ENCODE measurements at places on chromosomes 1 and 21. TPM values are rescaled to one million over a fixed set of nuclear protein-coding genes. Genes with fewer than 3 reads are reported as not detected.

C1orf216 gene
- 8.8 TPM for polyA plus RNA-seq

ENO1 gene
- 831 TPM for polyA plus RNA-seq

APOBEC4 gene
- not detected for polyA plus RNA-seq

FCN3 gene
- polyA plus RNA-seq, result 2.6 TPM

HSPG2 gene
- polyA plus RNA-seq, result 192 TPM

THEM5 gene
- 0.70 TPM for polyA plus RNA-seq

PLA2G2A gene
- polyA plus RNA-seq, result not detected

PTPN7 gene
- polyA plus RNA-seq, result 0.98 TPM

EFNA4 gene
- polyA plus RNA-seq, result 21.4 TPM

DNA sequence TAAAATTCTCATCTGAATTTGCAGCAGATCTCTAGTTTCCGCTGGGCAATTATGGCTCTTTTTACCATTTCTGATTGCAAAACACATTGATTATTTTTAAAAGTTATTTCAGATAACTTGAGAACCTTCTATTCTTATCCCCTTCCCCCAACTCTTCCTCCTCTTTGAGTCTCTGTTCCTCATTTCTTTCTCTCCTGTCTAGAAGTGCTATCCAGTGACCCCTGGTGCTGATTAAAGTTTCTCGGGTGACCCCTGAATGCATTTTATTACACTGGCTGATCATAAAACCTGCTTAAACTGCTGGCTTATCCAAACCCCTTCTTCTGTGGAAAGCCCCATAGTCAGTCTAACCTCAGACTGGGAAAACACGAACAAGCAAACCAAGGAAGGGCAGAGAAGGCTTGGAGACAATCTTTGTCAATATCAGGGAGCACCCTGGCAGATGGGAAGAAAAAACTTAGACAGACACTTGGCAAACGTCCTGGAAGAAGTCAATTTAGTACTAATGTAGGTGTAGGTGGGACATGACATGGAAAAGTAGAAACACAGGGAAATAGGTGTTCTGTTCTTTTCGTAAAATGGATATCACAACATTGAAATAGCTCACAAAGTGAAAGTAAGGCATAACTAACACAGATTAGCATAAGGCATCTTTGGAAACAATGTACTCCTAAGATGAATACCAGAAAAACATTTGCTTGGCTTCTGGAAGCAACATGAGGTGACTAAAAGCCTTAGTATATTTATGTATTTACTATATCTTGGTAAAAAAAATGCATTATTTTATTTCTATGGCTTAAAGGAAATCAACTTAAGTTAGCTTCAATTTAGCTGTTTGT, 61.4 kb downstream of the GORAB start:
- DNase-seq, result peak; percentile 12

DNA sequence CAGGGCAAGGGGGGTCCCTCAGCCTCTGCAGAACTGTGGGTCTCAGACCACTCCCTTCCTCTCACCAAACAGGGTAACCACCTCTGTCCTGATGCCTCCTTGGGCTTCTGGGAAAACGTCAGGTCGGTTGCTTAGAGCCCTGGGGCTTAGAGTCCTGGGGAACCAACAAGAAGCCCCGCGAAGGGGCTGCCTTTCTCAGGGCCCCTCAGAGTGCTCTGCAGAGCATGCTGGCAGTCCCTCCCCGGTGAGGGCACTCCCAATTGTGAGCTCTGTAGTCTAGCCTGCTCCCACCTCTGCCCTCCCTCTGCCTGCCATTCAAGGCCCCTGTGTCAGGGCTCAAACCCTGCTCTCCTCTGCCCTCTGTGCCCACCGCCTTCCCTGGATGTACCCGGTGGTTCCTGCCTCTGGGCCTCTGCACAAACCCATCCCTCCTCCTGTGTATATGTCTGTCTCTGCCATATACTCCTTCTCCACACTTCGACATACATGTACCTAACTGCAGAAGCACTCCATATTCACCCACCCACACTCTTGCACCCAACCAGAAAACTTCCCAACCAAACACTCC, 92.3 kb downstream of the DMRTB1 start:
- no peak for DNase-seq

DNA sequence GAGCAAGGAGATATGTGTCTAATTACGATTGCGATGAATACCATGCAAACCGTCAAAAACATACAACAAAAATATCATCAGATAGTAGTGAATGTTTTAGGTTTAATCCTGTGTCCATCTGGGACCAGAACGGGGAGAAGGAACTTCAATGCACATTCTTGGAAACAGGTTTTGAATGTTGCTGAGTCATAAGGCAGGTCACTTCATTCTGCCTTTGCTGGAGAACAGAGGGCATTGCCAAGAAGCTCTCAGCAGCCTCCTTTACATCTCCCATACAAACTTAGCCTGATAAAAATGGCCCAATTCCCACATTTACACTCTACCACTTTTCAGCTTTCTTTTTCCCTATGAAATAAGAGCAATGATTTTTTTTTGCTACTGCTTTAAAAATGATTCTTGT, 78.0 kb upstream of the KCNJ6 start:
- no peak for DNase-seq

GRCh38 chr1:168932539-168932938, 174.0 kb upstream of the ATP1B1 start:
- DNase-seq, result no peak

DNA sequence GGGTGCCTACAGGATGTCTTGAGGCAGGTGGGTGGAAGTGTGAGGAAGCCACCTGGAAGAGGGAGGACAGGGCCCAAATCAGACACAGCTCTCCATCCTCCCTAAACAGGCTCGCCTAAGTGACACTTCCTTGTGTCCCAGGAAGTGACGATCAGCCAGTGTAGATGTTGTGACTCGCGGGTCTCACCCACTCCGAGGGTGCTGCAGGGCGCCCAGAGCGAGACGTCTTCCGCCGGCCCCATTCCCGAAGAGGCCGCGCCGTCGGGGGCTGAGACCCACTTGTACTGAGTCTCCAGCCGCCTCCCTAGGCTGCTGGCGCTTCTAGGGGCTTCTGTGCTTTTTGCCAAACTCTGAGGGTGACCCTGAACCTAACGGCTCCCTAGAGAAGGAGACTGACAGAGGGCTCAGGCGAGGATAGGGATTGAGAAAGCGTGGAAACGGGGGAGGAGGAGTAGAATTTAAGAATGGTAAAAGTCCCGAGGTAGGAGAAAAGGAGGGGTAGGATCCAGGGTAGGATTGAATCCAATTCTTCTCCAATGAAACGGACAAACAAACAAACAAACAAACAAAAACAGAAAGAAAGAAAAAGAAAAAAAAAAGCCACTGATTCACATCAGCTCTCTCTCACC, 543 bp upstream of the MARK1 start:
- no peak for DNase-seq

DNA sequence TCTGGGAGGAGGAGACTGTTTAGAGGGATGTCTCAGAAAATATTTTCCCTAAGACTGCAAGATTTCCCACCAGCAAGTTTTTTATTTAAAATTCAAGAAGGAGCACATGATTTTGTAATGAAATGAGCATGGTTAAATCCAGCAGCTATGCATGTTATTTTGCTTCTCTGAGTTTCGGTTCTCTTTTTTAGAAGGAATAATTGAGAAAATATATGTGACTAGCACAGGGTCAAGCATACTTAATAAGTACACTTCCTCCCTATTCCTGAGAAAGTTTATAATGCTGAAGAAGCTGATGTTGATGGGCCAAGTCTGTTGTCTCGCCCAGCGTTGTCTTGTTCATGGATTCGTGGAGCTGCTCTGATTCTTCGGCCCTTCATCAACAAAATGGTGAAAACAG, 51.2 kb downstream of the EXO1 start:
- no peak for DNase-seq

DNA sequence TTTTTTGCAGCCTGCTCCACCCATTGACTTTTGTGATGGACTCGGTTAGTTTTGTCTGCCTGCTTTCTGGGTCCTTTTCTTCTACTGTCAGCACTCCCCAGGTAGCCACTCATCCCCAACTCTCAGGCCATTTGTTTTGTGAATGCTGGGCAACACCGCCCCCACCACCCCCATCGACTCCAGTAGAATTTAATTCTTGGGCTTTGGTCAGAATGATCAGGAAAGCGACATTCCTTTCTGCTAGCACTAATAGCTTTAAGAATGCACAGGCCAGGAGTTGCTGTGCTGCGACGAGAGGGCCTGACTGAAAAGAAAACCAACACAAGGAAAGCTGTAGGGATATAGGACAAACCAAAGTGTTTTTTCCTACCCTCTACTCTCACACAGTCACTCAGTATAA, 144.4 kb downstream of the CDC7 start:
- DNase-seq, result peak; percentile 22

DNA sequence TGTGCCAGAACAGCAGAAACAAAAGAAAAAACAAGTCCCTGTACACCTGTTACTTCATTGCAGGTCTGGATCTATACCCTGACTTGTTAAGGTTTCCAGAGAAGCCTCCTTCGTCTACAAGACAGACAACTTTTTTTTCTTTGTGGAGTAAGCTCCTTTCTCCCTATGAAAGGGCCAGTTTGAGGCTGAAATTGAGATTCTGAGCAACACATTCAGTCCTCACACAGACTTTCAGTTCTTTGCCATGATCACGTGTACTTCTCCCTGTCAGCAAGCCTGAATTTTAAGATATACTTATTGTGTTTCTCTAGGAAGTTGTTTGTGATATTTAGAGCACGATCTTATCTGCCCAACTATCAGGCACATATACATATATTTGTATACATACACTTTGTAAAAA, 374.0 kb downstream of the NTNG1 start:
- DNase-seq, result no peak

DNA sequence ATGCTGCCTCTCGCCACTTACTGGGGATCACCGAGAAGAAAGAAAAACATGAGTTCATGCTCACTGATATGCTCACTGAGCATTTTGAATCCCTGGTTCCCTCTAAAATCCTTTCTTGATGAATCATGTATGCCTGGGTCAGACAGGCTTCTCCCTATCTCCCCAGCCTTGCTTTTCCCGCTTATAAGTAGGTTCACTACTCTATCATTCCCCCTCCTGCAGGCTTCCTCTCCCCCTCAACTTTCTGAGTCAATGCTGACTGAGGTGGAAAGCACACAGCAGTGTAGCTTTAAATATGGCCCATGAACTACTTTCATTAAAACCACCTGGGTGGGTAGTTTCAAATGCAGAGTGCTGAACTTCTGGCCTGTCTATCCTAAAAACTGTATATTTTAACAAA, 41.7 kb downstream of the FMO4 start:
- no peak for DNase-seq

GRCh38 chr1:239763850-239764249, 327.8 kb upstream of the FMN2 start:
- DNase-seq, result no peak

GRCh38 chr1:222757646-222758268, 20.8 kb downstream of the FAM177B start:
- no peak for DNase-seq

GRCh38 chr1:212228591-212229119, 56.6 kb upstream of the PPP2R5A start:
- no peak for DNase-seq

DNA sequence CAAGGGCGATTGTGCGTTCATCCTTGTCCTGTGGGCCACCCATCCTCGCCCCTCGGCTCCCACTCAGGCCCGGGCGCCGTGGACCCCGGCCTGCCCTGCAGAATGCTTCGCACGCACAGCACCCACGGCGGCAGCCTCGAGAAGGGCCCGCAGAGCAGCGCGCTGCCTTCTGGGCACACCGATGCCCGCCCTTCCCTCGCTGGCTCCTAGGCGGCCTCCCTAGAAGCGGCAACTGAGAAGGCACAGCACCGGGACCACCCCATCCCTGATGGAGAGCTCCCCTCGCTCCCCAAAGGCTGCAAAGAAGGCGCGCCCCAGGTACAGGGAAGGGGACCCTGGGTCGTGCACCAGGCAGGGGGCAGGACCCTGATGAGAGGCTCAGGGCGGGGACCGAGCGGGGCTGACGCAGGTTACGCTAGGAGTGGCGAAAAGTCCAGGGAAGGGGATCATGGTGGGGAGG, 971 bp downstream of the CAPZB start:
- no peak for DNase-seq

- no peak for DNase-seq
Observed at GRCh38 chr1:217526636-217527035, 104.3 kb downstream of the GPATCH2 start.
